Glutamatergic neuron (in vitro differentiated cells): ENCODE measurements at places on chromosomes 1 and 21. TPM values are rescaled to one million over a fixed set of nuclear protein-coding genes. Genes with fewer than 3 reads are reported as not detected.

Gene GRHL3
- total RNA-seq = 0.37 TPM

Gene CHD5
- 0.96 TPM for total RNA-seq

Gene KRTAP11-1
- total RNA-seq = not detected

Gene HPCAL4
- not detected for total RNA-seq

Gene LRRC53
- 0.42 TPM for total RNA-seq

GRCh38 chr1:184838504-184838951 is 83.9 kb upstream of the EDEM3 start:
- DNase-seq = no peak

DNA sequence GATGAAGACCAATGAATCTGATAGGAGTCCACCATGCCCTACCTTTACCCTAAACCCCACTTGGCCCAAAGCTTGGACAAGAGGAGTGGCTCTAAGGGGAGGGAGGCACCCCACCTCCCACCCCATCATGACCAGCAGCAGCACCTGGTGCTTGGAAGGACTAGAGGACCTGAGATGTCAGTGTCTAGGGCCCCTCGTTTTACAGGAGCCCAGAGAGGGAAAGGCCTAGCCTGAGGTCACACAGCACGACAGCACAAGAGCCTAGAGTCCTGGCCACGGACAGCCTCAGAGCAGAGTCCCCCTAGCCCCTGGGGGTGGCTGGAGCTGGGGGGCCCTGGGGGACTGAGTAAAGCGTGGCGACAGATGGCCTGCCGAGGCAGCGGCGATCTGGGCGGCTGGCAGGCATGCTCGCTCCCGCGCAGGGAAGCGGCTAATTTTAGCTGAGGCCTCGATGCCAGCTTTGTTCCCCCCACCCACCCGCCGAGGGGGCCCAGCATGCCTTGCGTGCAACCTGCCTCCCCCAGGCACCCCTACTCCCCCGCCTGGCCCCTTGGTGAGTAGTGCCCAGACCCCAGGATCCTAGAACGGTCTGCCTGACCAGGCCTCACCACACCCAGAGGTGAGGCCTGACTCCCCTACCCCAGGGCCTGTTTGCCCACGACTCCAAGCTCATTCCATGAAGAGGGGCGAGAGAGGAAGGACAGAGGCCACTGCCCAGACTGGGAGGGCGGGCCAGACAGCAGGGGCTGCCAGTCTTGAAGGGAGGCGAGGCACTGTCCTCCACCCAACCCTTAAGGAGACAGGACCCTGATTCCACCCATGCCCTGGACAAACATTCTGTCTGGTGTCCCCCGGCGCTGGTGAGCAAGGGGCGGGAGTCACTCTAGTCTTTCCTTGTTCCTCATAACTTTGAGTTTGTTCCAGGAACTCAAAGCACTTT is 39.0 kb downstream of the AHDC1 start:
- DNase-seq = no peak

DNA sequence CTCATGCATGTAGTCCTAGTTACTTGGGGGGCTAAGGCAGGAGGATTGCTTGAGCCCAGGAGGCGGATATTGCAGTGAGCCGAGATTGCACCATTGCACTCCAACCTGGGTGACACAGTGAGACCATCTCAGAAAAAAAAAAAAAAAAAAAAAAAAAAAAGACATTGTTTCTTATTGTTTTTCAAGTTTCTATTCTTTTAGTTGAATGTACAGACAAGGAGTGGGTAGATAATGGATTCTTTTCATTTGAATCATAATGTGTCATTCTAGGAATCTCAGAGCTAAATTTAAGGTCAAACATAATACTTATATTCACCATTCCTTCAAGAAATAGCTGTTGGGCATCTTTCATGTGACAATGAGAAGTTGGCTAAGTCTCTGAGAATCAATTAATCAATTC is 157.0 kb upstream of the C21orf91 start:
- no peak for DNase-seq

DNA sequence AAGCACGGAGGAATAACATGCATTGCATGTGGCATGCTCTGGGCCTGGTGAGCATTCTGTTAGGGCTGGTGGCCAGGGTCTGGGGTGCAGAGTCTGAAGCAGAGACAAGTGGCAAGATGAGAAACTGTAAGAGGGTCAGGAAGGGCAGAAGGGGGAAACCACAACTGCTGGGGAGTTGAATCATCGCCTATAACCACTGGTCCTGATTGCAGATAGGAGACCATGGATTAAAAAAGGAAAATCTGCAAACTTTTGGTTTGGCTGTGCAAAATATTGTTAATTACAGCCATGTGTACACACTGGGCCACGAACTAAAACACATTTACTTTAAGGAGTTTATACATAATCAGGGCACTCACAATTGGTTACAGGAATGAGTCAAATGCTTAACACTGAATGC is 76.6 kb downstream of the TGFBR3 start:
- no peak for DNase-seq

- DNase-seq = no peak
Measured at GRCh38 chr1:208467151-208467780, 223.1 kb upstream of the PLXNA2 start.

GRCh38 chr1:101748077-101748476 is 248.6 kb downstream of the OLFM3 start:
- no peak for DNase-seq

- DNase-seq = no peak
Measured at GRCh38 chr21:42310411-42311001, 4.7 kb downstream of the TFF3 start.

- no peak for DNase-seq
Measured at GRCh38 chr1:93965888-93966287, 56.7 kb upstream of the GCLM start.

DNA sequence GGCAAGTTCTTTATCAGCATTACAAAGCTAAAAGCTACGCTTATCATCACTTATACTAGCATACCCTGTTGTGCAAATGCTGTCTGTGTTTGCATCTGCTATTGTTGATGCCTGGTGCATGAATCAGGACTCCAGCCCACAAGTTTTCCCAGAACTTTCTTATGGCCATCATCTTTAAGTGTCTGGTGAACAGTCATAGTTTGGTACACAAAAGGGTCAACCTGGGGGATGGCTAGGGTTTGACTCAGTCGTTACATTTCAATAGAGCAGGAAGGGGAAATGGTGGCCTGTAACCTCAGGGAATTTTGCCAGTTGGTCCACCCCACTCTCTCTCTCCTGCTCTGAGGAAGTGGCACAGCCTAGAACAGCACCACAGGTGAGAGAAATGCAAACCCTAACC is 35.4 kb downstream of the SELL start:
- DNase-seq = no peak

- DNase-seq = no peak
Measured at GRCh38 chr1:203454986-203455471, 20.6 kb upstream of the PRELP start.

GRCh38 chr1:153217212-153217611 is at the start of gene PRR9:
Gene PRR9, plus strand, starts transcription at chr1:153217584. Its CDS starts 561 bp downstream, at chr1:153218145.
- DNase-seq = no peak

GRCh38 chr1:169100208-169100607 is 6.3 kb upstream of the ATP1B1 start:
- DNase-seq = no peak

- DNase-seq = no peak
Measured at GRCh38 chr1:195591917-195592672, 1016.1 kb downstream of the KCNT2 start.

DNA sequence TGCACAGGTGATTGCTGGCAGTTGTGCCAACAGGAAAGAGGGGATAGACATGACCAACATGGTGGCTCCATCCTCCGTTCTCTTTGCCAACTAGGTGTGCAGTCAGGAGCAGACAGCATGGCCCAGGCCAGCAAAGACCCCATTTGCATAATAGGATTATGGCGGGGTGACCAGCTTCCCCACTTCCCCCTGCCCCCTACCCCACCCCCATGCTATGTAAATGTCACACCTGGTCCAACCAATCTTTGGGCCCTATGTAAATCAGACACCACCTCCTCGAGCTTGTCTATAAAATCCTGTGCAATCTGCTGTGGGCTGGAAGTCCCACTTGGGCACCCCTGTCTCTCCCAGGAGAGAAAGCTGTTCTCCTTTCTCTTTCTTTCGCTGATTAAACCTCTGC is 146.0 kb downstream of the SLC30A10 start:
- no peak for DNase-seq

- no peak for DNase-seq
Measured at GRCh38 chr1:110235181-110235833, 25.2 kb downstream of the KCNC4 start.

- no peak for DNase-seq
Measured at GRCh38 chr1:178283409-178283808, 189.5 kb downstream of the RASAL2 start.

DNA sequence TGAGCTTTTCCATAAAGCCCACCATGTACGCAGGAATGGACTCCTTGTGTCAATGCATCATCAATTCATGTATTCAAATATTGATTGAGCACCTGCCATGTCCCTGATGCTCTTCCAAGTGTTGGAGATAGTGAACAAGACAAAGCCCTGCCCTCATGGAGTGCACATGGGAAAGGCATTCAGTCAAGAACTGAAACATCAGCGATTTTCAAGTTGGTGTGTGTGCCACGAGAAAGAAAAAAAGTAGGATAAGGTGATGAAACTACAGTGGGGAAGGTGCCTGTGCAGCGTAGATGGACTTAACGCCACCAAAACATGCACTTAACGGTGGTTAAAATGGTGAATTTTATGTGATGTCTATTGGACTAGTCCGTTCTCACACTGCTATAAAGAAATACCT is 432.7 kb upstream of the VAMP3 start:
- DNase-seq = no peak

- no peak for DNase-seq
Measured at GRCh38 chr1:244067893-244068292, 16.8 kb downstream of the ZBTB18 start.

DNA sequence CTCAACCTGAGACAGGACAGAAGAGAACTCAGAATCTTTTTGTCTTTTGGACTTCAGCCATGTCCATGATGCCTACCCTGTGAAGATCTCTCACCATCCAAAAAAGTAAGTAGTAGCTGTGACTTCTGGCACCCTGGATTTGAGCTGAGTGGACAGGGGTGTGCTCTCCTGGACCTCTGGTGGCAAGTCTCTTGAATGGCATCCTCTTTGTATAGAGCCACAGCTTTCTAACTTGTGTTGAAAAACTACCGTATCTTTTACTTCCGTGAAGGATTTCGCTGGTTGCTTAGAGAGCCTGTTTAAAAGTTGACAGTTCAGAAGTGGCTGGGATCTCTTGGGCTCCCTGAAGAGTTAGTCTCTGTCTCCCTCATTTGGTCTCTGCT is 1.8 kb downstream of the MFN2 start:
- no peak for DNase-seq
